Astrocyte of the hippocampus (primary cell): ENCODE measurements at places on chromosomes 7 and 10.
A peak's percentile ranks its signal among the peaks of the same experiment; 100 is the strongest.

DNA sequence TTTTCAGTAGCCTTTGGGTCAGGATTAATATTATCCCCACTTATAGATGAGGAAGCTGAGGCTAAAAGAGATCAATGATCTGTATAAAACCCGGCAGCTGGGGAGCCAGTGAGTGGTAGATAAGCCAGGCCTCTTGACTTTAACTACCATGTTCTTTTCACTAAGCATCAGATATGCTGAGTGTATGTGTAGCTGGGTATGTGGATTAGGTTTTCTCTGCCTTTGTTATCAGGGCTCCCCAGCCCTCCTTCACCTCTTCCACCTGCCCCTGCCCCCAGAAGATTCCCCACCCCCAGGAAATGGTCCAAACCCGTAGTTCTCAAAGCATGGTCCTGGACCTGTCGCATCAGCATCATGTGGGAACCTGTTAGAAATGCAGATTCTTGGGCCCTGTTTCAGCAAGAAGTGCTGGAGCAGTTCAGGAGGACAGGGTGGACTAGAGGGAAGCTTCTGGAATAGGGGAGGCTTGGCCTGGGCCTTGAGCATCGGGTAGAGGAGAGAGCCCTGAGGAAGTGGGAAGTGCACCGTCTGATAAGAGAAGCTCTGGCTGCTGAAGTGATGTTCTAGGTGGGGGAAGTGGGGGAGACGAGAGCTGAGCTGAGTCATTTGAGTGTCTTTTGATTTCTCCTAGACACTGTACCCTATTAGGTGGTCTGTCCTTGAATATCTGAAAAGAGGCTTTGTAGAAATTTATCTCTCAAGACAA is 101.3 kb downstream of the HIF1AN start:
- no peak for DNase-seq

- DNase-seq, result peak; percentile 61
Observed at GRCh38 chr7:40922316-40922670, 780.6 kb downstream of the INHBA start.

- no peak for DNase-seq
Observed at GRCh38 chr10:13950543-13950939, 363.8 kb downstream of the PRPF18 start.

DNA sequence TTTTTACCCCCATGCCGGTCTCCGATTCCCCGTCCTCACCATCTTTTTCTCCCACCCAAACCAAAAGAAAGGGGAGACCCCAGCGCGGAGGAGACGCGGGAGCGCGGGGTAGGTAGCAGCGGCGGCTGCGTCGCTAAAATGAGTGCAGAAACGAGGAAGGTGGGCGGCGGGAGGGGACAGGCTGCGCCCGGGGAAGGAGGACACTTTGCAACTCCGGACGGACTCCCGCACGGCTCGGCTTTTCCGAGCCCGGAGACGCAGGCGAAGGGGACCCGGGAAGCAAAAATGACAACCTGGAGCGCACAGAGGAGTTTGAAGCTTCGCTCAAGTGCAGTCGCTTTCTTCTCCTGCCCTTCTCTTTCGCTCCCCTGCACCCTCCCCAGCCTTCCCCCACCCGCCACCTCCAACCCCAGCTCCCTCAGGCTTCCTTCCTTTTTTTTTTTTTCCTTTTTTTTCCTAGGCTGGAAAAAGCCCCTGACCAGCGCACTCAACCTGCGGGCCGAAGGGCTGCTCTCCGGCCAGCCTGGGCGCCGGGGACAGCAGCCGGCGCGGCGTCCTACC is 453 bp downstream of the SFMBT2 start:
- peak; percentile 50 for DNase-seq

GRCh38 chr10:88886557-88886956 is 6.5 kb downstream of the STAMBPL1 start:
- DNase-seq, result peak; percentile 5

DNA sequence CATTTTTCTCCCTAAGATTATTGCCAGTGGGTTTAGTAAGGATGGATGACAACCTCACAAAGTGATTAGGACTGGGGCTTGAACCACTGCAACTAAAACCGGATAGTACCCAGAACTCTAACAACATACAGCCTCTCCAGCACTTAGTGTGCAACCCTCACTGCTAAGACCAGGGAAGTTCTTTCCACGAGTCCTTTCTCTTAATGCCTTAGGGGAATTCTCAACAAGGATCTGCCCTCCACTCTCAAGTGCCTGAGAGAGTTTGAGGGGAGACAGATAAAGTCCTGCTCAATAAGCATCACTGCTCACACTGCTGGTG is 104.6 kb downstream of the NRP1 start:
- no peak for DNase-seq

GRCh38 chr7:133121175-133121844 is 39.4 kb upstream of the CHCHD3 start:
- no peak for DNase-seq

- DNase-seq, result no peak
Observed at GRCh38 chr7:19094598-19095352, 22.7 kb downstream of the TWIST1 start.

DNA sequence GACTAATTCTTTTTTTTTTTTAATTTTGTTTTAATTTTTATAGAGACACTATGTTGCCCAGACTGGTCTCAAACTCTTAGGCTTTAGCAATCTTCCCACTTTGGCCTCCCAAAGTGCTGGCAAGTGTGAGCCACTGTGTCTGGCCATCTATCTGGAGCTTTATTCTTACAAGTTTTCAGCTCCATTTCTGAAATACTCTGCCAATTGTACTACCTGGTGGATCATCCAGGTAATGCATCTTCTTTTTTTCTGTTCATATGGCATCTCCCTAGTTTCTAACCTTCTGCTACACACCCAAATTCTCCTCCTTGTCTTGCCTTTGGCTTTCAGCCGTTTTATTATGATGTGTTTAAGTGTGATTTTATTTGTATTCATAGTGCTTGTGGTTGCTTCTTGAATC is 40.2 kb downstream of the ZNF365 start:
- DNase-seq, result no peak

GRCh38 chr7:131241386-131241785 is 86.3 kb upstream of the MKLN1 start:
- no peak for DNase-seq

DNA sequence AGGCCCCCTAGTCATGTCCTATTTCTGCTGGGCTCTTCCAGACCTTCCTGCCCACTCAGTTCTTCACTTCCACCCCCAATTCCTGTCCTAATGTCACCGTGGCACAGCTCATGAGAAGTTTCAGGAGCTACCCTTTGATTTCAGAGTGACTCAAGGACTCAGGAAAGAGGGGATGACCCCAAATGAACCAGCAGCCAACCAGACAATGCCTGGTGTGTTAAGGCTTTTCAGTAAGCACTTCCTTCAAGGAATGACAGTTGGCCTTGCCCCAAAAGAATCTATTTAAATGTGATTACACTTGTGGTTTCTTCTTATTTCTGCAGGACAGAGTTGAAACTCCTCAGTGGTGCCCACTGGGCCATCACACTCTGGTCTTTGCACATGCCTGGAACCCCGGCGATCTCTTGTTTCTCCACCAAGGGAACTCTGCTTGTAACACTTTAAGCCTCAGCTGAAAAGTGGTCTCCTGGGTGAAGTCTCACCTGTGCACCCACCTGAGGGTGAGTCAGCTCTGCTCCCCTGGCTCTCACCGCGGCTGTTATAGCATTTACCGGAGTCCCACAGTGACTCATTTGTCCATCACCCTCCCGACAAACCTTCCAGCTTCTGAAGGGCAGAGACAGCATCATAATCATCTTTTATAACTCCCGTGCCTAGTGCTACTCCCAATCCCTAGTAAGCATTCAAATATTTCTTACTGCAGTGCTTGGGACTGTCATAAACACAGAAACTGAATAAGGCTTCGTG is 123.0 kb upstream of the SVIL start:
- peak; percentile 57 for DNase-seq

DNA sequence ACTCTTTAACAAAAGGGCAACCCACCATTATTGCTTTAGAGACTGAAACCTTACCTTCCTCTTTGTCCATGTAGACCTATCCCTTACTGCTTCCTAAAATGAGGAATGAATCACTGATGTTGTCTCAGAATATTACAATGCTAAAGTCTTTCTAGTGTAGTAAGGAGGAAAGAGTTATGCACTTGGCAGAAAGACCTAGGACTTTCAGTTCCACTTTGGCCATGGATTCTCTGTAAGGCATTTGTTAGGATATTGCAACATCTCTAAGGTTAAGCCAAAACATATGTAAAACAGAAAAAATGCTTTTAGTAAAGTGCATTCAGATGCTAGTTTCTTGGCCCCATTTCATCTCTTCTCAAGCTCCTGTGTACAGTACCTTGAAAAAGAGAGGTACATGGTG is 230.9 kb downstream of the PARD3 start:
- DNase-seq, result peak; percentile 45

DNA sequence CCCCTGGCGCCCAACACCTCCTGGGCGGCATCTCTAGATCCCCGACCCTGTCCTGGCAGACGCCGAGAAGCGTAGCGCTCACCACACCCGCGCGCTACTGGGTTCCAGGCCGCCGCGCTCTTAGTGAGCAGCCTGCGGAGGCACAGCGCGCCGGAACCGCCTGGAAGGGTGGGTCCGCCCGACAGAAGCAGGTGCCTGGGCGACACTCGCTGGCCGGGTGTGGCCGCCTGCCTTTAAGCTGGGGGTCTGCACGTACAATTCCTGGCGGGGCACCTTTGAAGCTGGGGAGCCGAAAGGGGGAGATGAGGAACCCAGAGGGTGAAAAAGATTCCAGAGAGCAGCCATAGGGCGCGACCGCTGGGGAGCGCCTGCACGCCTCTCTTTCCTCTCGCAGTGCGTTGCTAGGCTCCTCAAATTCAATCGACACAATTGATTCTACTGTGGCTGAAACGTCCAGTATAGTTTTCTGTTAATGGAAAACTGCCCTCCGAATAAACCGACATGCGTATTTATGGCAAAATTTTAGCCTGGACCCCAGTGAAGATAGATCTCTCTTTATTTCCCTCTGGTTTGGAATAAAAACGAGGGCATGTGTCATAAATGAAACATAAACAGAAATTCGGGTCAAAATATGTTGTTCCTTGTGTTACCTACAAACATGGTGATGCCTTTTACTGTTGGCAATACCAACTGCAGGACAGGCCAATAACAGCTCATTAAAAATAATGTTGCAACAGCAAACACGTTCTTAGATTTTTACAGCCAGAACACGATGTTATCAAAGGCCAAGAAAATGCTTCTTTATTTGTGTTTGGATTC is 4.6 kb downstream of the HMX3 start:
- no peak for DNase-seq

DNA sequence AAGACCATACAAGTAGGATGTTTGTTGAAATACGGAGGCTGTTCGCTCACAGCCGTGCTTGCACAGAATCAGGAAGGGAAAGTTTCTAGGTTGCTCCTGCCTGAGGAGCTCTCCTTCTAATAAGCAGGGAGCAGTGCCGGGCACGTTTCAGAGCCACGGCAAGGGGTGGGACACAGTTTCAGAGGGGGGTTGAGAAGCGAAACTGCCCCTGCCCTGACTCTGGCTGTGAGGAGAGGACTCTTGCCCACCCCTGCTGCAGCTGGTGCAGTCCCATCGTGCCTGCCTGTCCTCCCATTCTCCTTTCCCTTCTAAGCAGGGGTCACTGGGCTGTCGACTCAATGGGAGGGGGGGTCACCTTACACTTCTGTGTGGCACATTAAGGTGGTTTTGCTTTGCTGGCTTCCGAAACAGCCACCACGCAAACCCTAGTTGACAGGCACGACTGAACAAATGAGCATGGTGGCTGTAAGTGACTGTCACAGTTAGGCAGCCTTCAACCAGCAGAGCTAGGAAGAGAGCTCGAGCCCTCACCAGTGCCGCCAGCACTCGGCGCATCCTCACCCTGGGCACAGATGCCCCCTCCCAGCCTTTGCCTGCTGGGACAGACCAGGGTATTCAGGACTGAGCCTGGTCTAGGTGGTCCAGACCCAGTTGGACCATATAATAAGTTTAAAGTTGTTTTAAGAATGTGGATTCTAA is 37.5 kb downstream of the ZNF467 start:
- no peak for DNase-seq

GRCh38 chr7:12751764-12752163 is 64.3 kb downstream of the ARL4A start:
- no peak for DNase-seq

DNA sequence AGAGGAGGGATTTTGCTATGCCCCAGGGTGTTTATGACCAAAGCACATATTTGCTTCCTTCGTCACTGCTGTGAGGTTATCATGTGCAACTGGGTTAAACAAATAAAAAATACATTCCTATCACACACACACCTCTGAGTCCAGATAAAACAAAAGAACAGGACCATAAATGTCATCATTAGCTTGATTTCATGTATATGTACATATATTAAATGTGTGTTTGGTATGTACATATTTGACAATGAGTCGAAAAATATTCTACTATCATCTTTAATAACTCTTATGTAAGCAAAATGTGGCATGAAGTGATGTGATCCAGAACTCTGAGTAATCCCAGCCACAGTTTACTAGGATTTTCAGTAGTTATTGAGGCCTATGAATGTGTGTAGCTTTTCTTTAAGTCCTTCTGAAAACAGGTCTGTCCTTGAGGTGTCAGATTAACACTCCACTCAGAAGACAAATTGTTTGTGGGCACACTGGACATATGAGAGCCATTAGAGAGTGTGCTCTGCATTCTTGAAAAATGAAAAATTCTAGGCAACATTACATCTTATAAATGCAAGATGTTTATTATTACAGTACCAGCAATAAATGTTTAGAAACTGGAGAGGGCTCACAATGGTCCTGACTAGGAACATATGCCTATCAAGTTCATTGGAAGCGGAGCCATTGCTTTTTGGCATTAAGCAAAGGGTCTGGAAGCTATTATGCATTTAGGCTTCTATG is 335.1 kb upstream of the SEMA3A start:
- DNase-seq, result peak; percentile 70

DNA sequence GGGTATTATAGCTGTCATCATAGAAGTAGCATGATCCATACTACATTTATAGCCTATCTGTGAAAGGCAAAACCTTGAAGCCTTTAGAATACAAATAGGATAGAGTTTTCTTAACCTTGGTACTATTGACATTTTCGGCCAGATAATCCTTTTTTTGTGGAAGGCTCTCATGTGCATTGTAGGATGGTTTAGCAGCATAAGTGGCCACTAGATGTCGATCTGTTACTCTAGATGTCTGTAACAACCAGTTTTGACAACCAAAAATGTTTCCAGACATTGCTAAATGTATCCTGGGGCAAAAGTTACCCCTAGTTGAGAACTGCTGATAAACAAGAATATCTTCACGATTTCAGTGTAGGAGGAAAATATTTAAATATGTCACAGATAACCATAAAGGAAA is 319.4 kb upstream of the GALNT17 start:
- DNase-seq, result no peak

GRCh38 chr7:121406944-121407343 is 10.8 kb upstream of the FAM3C start:
- no peak for DNase-seq

DNA sequence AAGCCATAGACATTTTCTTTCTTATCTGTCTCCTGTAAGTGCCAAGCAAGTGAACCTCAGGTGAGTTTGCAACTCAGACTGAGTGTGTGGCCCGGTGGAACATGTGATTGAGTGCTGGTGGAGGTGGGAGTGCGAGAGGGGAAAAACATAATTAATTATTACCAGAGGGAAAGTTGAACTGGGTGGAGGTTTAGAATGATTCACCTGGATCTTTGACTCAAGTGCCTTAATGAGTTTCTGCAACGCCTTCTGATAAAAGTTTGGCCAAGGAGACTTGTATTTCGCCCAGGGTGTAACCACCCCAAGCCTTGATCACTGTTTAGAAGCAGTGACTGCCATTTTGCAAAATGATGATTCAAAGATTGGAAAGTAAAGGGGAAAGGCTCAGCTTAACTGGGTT is 513.9 kb downstream of the GATA3 start:
- no peak for DNase-seq
